ENCODE measurements at places on chromosomes 6 and 20.

- peak; percentile 85 for DNase-seq
These were observed 50.1 kb upstream of the SLC32A1 start for GRCh38 chr20:38674092-38674764.

DNA sequence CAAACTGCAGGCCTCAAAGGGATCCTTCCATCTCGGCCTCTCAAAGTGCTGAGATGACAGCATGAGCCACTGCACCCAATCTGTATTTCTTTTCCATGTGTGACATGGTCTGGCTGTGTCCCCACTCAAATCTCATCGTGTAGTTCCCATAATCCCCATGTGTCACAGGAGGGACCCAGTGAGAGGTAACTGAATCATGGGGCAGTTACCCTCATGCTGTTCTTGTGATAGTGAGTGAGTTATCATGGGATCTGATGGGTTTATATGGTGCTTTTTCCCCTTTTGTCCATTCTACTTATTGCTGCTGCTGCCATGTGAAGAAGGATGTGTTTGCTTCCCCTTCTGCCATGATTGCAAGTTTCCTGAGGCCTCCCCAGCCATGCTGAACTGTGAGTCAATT, 10.3 kb upstream of the BRPF3 start:
- no peak for DNase-seq

DNA sequence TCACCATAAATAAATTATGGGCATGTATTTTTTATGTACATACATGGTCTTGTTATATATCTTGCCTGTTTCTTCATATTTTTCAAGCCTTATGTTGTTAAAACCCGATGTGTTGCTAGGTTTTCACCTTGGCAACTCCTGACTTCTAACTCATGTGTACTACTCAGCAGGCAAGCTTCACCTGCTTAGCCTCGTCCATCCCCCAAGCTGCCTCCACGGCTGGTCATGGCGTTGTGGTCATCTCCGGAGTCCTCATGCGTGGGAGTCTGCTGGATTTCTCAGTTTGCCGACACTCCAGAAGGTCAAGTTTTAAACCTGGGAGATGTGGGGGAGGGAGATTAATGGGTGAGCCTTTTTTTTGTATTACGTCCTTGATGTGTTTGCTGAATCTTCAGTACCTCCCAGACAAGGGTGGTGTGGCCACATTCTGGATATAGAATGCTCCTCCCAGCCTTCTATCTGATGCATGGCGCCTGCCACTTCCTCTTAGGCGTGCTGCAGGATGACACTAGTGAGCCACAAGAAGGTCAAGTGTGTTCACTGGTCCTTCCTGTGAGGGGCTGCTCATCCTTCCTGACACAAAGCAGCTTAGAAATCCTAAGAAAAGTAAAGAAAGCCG, 26.6 kb upstream of the EDN3 start:
- DNase-seq: no peak

DNA sequence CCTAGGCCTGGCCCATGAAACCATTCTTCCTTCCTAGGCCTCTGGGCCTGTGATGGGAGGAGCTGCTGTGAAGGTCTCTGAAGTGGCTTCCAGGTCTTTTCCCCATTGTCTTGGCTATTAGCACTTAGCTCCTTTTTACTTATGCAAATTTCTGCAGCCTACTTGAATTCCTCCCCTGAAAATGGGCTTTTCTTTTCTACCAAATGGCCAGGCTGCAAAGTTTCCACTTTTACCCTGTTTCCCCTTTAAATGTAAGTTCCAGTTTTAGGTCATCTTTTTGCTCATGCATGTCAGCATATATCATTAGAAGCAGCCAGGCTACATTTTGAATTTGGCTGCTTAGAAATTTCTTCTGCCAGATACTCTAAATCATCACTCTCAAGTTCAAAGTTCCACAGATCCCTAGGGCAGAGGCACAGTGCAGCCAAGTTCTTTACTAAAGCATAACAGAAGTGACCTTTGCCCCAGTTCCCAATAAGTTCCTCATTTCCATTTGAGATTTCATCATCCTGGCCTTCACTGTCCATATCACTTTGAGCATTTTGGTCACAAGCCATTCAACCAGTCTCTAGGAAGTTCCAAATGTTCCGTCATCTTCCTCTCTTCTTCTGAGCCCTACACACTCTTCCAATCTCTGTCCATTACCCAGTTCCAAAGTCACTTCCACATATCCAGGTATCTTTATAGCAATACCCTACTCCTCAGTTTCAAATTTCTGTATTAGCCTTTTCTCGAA, 71.9 kb downstream of the TBC1D7 start:
- DNase-seq: no peak

- DNase-seq: peak; percentile 29
These were observed 135.6 kb upstream of the UST start for GRCh38 chr6:148611213-148611612.

GRCh38 chr6:12260458-12261093, 29.6 kb upstream of the EDN1 start:
- no peak for DNase-seq

DNA sequence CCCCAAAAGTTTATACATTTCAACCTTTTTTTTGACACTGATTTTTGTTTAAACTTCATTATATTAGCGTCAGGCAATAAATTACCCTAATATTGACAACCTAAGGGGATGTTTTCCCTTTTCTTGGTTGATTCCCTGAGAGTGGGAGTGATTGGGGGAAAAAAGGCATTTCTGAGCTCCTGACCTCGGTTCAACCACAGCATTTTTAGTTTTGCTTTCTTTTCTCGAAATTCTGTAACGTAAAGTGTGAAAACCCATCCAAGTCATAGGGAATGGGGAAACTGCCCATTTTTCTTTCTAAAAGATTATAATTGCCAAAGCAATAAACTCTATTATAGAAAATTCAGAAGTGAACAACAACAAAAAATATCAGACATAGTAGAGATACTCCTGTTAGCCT, 67.9 kb upstream of the SPACA1 start:
- DNase-seq: no peak

GRCh38 chr6:166025149-166025898, 142.3 kb downstream of the TBXT start:
- no peak for DNase-seq

DNA sequence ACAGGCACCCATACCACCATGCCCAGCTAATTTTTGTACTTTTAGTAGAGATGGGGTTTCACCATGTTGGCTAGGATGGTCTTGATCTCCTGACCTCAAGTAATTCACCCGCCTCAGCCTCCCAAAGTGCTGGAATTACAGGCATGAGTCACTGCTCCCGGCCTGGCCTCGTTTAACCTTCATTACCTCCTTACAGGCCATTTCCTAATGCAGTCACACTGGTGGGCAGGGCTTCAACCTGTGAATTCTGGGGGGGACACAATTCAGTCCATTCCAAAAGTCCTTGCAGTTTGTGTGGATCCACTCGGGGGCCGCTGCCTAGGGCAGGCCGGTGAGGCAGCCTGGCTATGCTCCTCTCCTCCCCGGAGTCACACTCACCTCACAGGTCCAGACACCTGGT, 112.4 kb upstream of the SNX9 start:
- DNase-seq: no peak

- no peak for DNase-seq
These were observed 58.5 kb upstream of the ATXN1 start for GRCh38 chr6:16819752-16820151.

GRCh38 chr6:53115741-53116140, 32.9 kb downstream of the GCM1 start:
- DNase-seq: no peak

GRCh38 chr6:162733489-162733888, 5.7 kb downstream of the PACRG start:
- no peak for DNase-seq

GRCh38 chr6:108988765-108989164, 105.9 kb downstream of the SESN1 start:
- DNase-seq: no peak

DNA sequence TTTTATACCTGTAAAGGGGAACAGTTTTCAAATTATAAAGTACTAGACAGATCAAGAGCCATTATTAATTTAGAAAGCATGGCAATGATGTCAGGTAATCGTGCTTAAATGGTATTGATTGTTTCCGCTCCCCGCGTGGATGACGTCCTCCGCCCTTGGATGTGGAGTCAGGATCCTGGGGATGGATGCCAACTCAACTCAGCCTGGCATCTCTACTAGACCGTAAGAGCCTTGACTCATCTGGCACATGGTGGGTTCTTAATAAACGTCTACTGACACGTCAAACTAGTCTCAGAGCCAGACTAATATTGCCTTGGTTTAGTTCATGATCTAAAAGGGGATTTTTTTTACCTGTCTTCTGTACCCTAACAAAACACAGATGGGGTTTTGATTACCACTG, 80.2 kb downstream of the LRFN2 start:
- DNase-seq: no peak

DNA sequence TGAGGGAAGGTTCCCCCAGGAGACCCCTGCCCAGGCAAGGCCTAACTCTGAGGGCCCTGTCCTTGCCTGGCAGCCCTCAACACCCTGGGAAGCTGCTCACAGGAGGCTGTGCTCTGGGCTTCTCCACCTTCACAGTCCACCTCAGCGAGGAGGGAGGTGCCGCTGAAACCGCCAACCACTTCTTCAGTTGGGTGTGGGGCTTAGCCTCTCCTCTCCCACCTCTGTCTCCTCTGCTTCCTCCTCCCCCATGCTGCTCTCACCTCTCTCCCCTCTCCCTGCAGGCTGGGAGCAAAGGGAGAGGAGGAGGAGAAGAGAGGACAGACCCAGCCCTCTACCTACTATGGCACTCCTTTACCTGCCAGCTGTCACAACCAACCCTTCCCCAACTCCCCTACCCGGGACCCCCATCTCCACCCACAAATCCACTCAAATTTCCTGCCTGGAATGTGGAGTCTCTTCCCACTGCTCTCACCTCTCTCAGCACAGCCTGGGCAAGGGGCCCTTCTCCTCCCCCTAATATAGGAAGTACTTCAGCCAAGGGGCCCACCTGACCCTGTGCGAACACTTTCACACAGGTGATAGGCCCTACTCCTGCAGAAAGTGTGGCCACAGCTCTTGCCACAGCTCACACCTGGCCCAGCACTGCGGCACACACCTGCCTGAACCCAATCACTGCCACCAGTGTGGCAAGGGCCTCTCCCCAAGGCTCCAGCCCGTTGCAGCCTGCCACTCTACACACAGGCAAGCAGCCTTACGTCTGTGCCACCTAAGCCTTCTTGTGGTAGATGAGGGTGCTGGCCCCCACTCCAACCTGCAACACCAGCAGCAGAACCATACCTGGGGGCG, 7.2 kb downstream of the RING1 start:
- DNase-seq: no peak

DNA sequence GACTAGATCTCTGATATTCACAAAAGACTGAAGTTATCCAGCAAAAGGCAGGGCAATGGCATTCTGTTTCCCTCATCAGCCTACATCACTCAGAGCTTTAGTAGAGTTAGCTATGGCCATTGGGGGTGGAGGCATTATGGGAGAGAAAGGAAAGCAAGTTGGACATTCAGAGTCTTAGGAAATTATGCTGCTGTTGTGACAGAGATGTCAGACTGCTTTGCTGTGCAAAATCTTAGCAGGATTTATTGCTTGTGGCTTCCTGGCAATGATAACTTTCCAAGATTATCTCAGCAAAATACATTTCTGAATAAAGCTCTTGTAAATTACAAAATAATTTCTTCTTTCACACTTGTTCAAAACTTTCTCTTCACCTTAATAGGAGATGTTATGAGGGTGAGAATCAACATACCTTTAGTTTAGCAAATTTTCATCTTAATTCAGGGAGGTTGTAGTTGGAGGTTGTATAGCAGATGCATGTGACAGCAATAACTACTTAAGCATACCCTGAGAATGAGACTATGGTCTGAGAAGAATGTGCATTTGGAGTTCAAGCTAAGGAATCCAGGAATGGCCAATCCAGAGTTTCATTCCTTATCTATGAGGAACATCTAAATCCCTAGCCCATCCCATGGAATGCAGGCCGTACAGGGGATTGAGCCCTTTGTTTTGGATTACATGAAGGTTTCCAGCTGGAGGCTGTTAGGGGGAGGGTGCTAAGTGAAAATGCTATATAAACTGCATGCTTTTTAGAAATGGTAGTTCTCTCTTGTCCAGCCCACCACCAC, 179.8 kb downstream of the HAO1 start:
- DNase-seq: no peak

- no peak for DNase-seq
These were observed 40.8 kb upstream of the RNF182 start for GRCh38 chr6:13883966-13884365.

- DNase-seq: peak; percentile 87
These were observed 18.3 kb downstream of the MRPS18A start for GRCh38 chr6:43669050-43669921.

- no peak for DNase-seq
These were observed 359.6 kb downstream of the UTRN start for GRCh38 chr6:144644776-144645175.

GRCh38 chr6:138815797-138816528, 20.1 kb downstream of the ECT2L start:
- DNase-seq: no peak

GRCh38 chr6:21163110-21163837, 430.3 kb upstream of the SOX4 start:
- DNase-seq: no peak

- no peak for DNase-seq
These were observed 10.0 kb downstream of the TRAM2 start for GRCh38 chr6:52566853-52567279.

DNA sequence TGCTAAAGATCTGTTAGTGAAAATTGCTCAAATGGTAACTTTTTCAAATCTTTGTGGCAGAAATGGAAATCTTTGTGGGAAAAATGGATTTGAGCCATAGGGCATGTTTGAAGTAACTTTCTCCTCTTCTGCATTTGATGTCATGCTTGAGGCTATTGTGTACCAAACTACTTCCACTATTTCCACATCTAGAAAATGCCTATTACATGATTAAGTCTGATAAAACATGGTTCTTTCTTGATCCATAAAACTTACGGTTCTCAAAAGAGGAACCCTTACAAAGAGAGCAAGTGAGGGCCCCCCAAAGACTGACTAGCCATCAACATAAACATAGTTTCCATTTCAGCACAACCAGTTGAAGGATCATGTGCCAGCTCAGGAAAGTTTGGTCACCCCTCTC, 150.6 kb downstream of the NFATC2 start:
- DNase-seq: no peak

DNA sequence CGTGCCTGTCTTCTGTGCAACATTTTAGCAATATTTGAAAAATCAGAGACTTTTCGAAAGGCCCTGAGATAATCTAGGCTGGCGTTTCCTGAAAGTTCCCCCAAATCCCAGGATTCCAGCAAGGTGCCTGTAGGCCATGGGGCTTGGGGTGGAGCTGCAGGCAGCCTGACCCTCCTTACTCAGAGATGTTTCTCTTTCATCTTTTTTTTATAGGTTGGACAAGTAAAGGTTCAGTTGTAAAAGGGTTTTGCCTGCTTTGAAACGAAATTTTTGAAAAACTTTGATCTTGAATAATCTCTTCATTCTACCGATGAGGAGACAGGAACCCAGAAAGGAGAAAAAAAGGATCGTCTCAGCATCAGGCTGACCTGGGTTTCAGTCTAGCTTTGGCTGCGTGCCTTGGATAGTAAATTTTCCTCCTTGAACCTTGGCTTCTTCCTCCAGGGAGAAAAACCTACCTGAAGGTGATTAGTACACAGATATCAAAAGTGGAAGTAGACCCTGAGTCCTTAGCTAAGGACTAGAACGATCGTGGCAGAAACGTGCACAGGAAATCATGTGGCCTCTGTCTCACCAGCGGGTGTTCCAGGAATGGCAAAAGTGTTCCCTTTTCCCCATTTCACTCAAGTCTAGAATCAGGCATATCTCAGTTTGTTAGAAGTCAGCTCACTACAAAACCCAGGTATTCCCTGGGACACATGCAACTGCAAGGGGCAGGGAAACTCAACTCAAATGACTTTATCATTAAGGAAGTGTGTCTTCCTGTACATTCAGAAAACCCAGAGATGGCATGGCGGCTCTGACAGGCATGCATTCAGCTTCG, 128.2 kb upstream of the PTPN1 start:
- DNase-seq: no peak
